Bronchial epithelial cell (primary cell): ENCODE measurements at places on chromosomes 4 and X.

- no peak for DNase-seq
Measured at GRCh38 chr4:74734995-74735394, 59.3 kb downstream of the BTC start.

DNA sequence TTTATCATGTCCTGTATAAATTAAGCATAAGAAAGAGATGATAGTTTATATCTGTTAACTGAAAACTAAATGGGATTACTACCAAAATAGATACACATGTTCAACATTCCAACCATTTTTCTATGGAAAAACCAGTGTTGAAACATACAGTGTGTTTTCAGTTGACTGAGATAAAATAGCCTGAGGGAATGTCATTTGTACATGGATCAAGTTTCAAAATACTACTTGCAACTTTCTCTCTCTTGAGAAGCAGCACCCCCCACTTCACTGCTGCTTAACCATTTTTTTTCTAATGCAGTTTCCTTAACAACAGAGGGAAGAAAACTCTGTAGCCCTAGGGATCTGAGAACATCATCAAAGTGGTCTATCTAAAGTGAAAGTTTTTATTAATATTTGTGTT lies 70.8 kb downstream of the NPNT start:
- DNase-seq = peak; percentile 71

DNA sequence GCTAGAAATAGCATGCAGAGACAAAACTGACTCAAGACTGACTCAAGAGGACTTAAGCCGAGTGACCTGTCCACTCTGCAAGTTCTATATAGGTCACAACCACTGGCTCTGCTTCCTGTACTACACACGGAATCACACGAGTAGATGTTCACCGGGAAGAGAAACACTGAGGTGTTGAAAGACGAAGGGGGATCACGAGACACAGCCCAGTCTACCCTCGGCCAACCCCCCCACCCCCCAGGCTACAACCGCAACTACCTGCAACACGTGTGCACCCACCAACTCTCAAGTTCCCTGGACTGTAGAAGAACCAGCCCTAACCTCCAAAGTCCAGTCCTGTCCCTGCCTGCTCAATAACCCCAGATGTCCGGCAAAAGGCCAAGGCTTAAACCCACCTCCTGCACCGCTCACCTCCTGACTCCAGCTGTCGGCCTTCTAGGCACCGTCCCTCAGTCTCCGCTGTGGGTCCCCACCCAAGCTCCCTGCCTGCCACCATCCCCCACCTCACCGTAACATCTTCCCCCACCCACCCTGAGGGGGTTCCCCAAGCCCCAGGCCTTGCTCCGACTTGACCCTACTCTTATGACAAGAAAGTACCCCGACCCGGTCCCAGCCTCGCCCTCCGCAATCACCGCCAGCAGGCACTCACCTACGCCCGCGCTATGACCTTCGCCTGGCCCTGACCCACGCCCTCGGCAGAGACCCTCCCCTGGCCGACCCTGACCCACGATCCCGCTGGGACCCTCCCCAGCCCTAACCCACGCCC lies 739 bp downstream of the GAK start:
- peak; percentile 30 for DNase-seq

DNA sequence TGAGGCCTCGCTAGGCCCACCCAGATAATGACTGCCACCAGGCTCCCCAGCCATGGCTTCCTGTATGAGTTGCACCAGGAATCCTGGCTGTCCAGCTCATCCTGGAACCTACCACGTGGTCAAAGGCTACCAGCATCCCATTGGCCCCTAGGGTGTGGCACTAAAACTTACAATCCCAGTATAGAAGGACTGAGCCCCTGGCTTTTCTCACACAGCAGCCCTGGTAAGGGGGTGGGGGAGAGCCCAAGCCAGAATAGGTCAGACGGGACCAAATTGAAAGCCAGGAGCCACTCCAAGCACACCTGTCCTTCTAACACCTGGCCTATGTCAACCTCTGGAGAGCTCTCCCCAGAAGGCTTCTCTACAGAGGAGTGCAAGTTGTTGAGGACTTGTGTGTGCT lies 269.3 kb upstream of the AGTR2 start:
- no peak for DNase-seq

DNA sequence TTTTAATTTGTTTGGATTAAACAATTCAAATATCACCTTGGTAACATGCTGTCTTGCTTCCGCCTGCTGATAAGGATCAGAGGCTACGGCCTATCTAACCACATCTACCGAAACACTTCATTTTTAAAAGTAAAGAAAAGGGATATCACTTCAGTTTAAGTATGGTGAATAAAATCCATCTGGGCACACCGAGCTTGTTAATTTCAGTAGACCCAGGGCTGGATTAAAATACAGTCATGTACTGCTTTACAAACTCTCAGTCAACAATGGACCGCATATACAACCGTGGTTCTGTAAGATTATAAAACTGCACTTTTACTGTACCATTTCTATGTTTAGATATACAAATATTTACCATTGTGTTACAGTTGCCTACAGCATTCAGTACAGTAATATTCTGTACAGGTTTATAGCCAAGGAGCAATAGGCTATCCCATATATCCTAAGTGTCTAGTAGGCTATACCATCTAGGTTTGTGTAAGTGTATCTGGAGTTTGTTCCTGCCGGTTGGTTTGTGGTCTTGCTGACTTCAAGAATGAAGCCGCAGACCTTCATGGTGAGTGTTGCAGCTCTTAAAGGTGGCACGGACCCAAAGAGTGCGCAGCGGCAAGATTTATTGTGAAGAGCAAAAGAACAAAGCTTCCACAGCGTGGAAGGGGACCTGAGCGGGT lies 40.0 kb downstream of the SEPTIN11 start:
- no peak for DNase-seq

DNA sequence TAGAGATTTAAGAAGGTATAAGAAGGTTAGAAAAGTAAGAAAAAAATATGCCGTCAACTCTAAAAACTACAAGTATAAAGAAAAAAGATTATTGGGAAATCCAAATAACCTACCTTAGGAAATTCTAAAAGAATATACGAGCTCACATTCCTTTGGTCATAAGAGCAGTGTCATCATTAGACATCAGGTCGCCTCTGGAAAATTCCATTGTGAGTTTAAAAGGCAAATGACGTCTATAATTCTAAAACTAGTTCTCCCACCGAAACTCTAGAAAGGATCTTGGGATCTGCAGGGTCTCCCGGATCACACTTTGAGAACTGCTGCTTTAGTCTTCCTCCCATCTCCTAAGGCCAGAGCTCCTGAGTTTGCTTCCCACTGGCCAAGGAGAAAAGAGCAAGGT lies 518 bp upstream of the SAT1 start:
- no peak for DNase-seq

DNA sequence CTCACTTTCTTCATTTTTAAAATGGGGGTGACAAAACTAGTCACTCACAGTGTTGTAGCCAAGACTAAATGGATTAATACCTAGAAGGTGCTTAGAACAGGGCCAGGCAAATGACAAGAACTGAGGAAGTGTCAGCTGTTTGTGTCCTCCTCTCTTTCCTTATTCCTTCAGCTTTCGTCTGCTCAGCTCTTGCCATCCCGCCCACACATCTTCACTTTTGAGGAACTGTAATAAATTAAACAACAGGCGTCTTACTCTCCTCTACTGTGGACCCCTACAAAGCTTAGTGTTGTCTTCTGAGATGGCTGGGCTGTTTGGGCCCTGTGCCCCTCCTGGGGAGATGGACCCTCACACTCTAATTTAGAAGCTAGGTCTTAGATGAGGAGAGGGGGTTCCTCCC lies 2.7 kb downstream of the HPSE start:
- no peak for DNase-seq

DNA sequence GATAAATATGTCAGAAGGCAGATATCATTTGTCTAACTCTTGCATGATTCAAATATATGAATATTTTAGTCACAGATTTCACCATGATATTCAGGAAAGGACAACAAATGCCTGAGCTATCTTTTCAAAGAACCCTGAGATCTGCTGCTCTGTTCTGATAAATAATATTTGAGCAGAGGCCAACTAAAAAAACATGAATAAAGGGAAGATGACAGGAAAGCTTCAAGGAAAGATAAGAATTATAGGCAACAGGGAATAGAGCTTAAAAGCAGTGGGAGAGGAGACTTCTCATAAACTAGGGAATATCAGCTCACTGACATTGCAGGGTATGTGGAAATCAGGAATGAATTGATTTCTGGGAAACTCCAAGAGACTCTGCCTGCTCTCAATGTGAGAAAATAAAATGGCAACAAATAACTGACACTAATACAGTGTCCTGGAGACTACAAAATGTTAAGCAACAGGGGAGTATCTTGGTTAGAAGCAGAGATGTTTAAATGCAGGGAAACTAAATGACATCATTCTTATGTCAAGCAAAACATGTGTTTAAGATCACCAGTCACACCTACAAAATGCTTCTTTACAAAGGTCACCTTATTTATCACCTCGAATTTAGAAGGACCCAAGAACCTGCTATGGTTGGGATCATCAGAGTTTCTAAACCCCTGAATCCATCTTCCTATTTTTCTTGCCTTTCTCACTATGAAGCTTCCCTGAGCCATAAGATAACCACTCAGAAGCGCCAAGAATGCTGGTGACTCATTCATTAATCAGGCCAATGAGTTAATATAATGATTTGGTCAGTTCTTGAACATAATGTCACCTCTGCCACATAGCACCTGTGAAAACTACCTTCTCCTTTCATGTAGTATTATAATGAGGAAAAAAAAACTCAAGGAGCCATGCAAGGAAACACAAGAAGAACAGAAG lies 78.1 kb downstream of the NDST3 start:
- DNase-seq = peak; percentile 44

GRCh38 chrX:112147206-112147605 lies 64.6 kb upstream of the TRPC5 start:
- DNase-seq = no peak

DNA sequence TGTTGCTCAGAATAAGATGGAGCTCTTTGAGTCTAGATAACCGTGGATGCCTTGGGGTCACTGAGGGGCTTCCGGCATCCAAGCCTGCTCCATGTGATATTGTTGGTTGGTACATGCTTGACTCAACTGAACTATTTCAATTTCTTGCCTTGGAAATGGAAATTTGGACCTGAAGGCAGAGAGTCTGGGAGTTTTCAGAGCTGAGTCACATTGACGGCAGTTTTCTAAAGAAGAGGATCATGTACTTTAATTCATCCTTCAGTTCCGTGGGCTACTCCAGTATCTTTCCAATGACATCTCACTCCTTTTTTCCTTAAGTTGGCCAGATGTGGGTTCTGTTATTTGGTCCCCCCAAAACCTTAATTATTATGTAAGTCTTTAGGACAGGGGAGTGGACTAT lies 100.5 kb downstream of the MFAP3L start:
- no peak for DNase-seq

GRCh38 chr4:119165767-119166166 lies 30.1 kb downstream of the MYOZ2 start:
- DNase-seq = no peak

- peak; percentile 20 for DNase-seq
Measured at GRCh38 chrX:122517786-122518185, 666.3 kb upstream of the GRIA3 start.

DNA sequence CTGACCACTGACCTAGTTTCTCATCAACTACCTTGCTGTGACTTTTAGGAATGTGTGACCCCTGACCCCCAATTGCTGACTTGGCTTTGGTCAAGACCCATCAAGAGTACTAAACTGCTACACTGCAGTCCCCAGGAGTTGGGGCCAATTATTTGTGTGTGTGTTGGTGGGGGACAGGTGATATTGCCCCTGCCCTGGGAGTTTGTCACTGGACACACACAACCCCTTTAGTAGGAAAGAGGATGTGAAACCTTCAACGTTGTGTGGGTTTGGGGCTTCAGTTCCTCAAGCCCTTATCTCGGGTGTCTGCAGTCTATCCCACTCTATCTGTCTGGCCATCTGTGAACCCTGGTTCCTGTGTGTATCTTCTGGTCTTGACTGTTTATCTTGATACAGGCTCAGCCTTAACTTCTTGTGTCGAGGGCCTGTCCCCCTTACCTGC lies 6.5 kb downstream of the SASH3 start:
- no peak for DNase-seq

DNA sequence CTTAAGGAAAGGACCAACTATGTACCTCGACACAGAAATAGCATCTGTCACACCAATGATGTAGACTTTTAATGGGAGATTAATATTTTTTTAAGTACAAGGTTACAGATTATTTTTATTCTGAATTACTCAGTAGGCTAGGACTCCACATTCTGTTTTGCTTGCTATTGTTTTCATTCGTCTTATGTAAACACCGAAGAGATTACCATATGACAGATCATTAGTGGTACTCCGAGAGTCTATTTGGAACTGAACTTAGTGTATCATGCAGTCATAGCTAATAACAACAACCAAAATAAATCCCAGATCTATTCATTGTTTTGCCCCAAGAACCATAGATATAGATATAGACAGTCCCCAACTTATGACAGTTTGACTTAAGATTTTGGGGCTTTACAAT lies 139.7 kb upstream of the SPRY1 start:
- no peak for DNase-seq

DNA sequence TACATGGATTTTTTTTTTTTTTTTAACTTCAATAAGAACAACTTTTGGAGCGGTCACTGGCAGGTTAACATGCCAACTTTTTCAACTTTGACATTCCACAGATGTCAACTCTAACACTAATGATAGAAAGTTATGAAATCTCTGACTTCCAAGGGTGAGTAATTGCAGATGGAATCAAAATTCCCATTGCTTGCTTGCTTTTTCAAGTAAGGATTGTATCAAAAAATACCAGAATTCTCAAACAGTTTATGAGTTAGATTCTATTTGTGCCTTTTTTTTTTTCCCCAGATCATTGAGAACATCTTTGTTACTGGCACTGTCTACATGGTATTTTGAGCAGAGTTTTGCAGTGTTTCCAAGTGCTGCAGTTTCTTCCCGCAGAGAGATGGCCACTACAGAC lies 50.3 kb upstream of the OTUD4 start:
- DNase-seq = peak; percentile 12

DNA sequence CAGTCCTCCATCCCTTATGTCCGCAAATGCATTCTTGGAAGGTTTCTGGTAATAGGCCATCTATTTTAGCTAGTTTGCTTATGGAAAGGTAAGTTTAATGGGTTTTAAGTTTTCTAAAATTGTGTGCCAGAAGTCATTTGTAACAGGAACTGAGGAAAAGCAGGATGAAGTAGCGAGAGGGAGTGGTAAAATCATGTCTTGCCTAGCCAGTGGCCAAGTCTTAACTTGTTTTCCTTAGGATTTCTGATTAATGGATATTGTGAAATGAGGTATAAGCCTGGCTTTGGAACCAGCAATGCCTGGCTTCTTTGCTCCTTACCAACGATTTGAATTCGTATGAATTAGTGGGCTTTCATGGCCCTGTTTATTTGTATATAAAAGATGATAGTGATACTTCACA lies 7.3 kb downstream of the SEC24B start:
- peak; percentile 95 for DNase-seq

DNA sequence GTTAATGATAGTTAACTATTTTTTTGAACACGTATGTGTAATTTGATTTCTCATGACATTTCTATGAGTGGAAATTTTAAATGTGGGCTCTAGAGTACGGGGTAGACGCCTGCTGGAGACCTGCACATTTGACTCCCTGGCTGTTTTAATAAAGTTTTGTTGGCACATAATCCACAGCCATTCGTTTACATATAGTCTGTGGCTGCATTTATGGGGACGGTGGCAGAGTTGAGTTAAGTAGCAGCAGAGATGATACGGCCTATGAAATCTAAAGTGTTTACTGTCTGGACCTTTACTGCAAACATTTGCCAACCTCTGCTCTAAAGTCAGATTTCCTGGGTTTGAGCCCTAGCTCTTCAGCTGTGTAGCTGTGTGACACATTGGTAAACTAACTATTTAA lies 118.8 kb downstream of the CHRNA9 start:
- DNase-seq = no peak
